ENCODE measurements at places on chromosomes 12 and 14.
A peak's percentile ranks its signal among the peaks of the same experiment; 100 is the strongest.

DNA sequence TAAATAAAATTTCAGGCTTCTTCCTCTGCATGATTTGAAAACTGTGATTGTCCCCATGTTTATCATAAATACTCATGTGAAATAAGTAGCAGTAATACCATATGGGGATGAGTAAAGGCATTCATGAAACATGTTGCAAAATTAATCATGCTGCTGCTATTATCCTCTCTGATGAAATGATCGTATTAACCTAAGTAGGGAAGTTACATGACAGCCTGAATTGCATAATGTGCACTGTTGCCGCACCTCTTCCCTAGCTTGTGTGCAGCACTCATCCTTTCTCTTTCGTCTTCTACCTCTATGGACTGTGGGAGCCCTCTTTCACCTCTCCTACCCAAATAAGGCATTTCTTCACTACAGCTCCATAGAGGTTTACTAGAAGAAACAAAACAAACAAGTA lies 367.6 kb downstream of the SOX5 start:
- no peak for DNase-seq

DNA sequence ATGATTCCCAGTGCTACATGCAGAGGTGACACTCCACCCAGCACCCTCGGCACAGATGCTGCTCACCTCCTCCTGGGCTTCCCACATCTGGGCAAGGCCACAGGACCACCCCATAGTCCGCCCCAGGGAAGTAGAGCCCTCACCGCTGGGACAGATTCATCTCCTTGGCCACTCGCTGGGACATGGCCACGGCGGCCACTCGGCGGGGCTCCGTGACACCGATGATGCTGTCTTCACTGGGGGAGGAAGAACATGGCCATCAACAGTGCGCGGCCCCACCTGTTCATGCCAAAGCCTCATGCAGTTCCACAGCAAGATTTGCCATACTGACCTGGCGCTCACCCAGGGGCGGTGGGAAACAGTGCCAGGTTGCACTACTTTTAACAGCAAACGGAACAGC lies 13.7 kb downstream of the DHX37 start:
- DNase-seq = no peak

DNA sequence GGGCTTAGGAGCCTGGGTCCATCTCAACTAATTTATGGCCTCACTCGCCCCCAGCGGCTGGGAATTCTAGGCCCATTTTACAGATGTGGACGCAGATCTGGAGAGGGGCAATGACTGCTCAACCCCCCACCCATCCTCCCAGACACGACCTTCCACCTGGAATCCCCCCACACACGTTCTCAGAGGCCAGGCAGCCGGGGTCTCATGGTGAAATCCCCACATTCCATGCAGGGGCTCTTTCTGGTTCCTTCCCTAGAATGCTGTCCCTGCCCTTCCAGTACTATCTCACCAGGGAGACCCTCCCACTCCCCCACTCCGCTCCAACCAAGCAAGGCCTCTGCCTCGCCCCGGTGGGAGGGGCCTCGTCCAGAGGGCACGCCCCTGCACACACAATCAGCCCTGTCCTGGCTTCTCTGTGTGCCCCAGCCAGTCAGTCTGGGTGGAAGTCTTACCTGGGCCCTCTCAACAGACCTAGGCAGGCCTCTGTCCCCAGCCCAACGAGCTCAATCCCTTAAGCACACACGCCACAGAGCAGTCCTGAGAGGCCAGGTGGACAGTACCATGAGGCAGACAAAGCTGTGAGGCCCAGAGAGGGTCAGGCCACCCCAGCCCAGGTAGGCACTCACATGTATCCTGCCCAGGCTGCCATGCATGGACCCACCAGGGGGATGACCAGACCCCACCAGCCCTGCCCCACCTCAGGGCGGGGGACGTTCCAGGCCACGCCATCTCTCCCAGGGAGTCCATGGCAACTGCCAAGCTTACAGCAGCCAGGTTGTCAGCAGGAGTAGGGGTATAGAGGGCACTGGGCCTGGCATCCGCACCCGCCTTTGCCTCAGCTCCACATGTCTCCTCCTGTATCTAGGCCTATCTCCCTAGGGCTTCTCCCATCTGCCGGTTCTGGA lies 1.3 kb upstream of the ANKRD9 start:
- no peak for DNase-seq

- no peak for DNase-seq
These were observed 490.9 kb downstream of the FLRT2 start for GRCh38 chr14:86020841-86021240.

GRCh38 chr14:33602396-33602795 lies 348.5 kb downstream of the EGLN3 start:
- DNase-seq = no peak

DNA sequence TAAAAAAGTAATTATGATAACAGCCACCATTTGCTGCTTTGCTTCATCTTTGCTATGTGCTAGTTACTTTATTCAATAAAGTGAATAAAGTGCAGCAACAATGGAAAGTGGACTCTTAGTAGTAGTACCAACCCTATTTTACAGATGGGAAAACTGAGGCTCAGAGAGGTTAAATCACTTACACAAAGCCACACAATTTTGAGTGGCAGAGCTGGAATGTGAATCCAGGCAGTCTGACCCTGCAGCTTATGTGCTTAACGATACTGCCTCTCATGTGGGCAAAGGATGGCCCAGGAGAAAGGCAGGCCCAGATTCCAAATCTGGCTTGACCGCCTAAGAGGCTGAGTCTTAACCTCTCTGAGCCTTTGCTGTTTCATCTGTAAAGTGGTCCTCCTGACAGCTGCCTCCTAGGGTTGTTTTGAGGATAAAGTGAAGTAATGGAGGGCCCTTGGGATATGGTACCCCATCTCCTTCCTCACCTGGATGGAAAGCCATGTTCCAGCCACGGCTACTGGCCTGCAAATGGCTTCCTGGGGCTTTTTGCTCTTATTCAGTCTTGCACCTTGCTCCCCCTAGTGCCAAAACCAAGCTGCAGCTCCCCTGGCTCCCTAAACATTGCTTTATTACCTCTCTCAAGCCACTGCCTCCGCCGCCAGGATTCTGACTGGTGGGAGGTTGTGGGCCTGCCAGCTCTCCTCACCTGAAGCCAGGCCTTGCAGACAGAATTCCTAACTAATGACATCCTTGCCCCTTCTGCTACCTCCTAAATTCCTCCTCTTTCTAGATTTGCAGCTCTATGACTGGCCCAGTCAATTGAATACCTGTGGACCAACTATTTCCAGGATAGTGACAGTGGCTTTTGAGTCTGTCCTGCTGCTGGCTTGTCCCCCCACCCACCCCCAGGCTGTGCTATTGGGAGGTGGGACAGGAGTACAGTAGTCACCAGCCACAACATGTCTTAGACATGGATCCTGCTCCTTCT lies 283.3 kb upstream of the PWP1 start:
- DNase-seq = peak; percentile 64

GRCh38 chr14:37114002-37114401 lies 58.4 kb downstream of the SLC25A21 start:
- no peak for DNase-seq

- DNase-seq = no peak
These were observed 248.0 kb downstream of the DAD1 start for GRCh38 chr14:22341049-22341448.

- DNase-seq = no peak
These were observed 8.0 kb upstream of the EVL start for GRCh38 chr14:100056964-100057795.

GRCh38 chr12:114688256-114688845 lies 4.4 kb upstream of the TBX3 start:
- DNase-seq = no peak

DNA sequence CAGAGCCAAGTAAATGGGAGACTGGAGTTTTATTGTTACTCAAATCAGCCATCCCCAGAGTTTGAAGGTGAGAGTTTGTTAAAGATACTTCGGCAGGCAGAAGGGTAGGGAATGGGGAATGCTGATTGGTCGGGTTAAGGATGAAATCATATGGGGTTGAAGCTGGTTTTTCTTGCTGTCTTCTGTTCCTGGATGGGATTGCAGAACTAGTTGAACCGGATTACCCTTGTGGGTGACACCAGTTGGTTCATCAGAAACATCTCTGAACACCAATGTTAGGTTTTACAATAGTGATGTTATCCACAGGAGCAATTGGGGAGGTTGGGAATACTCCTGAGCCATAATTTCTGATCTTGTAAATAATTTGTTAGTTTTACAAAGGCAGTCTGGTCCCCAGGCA lies 18.7 kb upstream of the SMCO2 start:
- no peak for DNase-seq

Measured in SK-N-SH (cell line).